ENCODE measurements at places on chromosomes 12 and 14.

DNA sequence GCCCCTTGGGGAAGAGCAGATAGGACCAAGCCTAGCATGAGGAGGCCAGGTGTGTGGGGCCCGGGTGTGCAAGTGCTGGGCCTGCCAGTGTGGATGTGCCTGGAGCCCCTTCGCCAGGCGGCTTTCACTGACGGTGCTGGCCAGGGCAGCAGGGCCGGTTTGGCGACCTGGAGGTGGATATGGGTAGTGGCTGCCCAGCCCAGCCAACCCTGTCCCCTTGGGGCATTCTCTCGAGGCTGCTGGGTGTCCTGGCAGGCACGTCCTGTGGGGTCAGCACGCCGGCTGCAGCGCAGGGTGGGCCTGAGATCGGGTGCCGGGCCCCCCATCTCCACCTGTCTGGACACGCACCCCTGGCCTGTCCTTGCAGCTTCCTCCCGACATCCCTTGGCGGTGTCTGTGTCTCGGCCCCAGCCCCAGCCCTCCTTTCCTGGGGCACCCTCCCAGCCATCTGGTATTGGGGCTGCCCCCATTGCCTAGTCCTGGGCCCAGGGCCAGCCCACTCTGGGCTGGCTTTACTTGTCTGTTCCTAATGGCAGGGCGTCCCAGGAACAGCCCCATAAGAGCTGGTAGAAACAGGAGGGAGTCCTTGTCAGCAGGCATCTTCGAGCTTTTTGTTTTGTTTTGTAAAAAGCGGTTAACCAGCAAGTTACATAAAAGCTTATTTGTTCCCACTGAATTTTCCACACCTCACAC is 7.2 kb upstream of the CRIP2 start:
- no peak for DNase-seq

GRCh38 chr12:53004582-53004981 is 1.7 kb upstream of the EIF4B start:
- no peak for DNase-seq

- DNase-seq: no peak
These were observed 120.1 kb downstream of the ASCL4 start for GRCh38 chr12:107894589-107894988.

DNA sequence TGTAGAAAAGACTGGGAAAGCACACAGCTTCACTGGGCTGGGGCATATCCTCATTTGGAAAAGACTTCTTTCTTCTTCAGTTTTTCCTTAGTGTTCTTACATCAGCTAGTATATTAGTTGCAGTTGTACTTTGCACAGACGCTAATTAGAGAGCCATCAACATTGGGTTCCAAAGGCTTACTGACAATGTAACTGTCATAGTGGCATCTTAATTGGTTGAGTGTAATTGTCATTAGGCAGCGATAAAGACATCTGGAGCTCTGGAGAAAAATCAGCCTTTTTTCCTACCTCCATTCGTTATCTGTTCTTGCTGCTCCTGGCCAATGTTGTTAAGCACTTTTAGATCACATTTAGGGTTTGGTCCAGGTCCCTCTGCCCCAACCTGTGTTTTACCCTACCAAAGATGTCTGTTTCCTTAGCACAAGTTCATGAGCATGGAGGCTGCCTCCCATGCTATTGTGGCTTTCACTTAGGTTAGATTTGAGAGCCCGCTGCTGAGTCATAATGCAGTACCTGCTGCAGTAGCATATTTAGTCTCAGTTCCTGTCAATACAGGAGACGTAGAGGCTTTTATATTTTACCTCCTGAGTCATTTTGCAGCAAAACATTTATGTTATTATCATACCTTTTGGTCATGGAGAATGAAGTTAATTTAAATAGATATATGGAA is 49.2 kb downstream of the FBXW8 start:
- no peak for DNase-seq

DNA sequence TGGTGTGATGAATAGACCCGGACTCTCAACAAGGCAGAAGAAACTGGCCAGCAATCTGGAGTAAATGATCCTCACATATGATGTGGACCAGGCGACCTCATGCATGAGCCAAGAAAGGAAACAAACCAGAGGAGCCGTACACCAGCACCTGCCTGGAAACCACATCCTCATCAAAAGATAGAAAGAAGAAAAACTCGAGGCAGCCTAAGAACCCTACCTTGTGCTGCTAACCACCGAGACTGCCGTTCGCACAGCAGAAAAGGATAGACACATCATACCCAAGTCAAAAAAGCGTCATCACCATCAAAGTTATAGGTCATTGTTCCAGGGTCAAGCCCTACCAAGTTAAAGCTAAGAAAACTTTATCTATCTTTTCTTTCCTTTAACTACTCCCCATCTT is 66.7 kb downstream of the RESF1 start:
- DNase-seq: no peak

DNA sequence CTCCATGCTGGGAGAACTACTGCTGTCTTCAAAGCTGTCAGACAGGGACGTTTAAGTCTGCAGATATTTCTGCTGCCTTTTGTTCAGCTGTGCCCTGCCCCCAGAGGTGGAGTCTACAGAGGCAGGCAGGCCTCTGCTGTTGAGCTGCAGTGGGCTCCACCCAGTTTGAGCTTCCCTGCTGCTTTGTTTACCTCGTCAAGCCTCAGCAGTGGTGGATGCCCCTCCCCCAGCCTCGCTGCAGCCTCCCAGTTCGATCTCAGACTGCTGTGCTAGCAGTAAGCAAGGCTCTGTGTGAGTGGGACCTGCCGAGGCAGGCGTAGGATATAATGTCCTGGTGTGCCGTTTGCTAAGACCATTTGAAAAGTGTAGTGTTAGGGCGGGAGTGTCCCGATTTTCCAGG is 31.4 kb upstream of the RFX4 start:
- DNase-seq: no peak

GRCh38 chr12:51522696-51523095 is 68.3 kb upstream of the SCN8A start:
- no peak for DNase-seq

DNA sequence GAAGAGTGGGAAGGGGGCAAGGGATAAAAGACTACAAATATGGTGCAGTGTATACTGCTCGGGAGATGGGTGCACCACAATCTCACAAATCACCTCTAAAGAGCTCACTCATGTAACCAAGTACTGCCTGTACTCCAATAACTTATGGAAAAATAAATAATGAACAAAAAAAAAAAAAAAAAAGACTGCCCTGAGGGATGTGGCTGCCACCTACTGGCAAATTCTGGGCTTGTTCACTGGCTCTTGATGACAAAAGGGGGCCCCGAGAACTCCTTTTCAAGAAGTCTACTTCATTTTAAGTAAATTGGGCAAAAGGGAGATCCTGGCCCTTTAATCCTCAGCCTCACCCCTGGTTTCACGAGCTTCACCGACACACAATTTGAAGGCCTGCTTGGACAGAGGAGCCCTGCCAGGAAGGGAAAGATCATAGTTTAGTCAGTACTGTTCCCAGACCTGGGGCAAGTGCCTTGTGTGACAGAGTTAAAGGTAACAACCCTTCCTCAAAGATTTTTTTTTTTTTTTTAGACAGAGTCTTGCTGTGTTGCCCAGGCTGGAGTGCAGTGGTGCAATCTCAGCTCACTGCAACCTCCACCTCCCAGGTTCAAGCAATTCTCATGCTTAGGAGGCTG is 26.1 kb upstream of the STAC3 start:
- DNase-seq: no peak

DNA sequence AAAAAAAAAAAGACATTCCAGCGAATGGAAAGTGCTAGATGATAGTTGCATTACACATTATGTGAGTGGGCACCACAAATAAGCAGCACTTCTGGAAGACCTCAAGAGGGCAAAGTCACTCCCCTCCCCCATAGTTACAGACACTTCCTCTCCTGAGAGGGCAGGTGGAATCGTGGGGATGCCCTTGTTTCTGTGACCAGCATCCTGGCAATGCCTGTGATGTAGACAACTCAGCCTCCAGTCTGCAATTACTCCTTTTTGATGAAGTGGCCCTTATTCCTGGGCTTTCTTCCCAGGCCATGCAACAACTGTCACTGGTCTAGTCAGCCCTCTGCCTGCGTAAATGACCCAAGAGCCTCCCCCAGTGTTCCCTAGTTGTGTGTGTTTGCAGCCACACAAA is 104.8 kb downstream of the VRK1 start:
- no peak for DNase-seq

DNA sequence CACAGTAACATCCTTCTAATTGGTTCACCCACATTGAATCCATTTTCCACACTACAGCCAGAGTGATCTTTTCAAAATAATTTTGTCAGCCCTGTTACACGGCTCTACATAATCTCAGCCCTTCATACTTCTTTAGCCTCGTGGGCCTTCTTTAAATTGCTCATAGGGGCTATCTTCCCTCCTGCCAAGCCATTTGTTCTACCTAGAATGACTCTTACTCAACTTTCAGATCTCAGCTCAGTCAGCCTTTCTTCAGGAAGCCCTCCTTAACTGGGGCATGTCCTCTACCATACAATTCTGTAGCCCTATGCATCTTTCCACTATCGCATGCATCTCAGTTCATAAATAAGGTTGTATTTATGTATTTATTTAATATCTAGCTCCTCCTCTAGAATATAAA is 39.7 kb downstream of the CEP128 start:
- DNase-seq: no peak

GRCh38 chr12:93373961-93374656 is 3.6 kb upstream of the NUDT4 start:
- DNase-seq: no peak

- DNase-seq: no peak
These were observed 92.9 kb downstream of the FAR2 start for GRCh38 chr12:29241821-29242591.

GRCh38 chr14:33612197-33612505 is 338.7 kb downstream of the EGLN3 start:
- DNase-seq: no peak

GRCh38 chr12:98578821-98579220 is 14.7 kb upstream of the SLC25A3 start:
- no peak for DNase-seq

DNA sequence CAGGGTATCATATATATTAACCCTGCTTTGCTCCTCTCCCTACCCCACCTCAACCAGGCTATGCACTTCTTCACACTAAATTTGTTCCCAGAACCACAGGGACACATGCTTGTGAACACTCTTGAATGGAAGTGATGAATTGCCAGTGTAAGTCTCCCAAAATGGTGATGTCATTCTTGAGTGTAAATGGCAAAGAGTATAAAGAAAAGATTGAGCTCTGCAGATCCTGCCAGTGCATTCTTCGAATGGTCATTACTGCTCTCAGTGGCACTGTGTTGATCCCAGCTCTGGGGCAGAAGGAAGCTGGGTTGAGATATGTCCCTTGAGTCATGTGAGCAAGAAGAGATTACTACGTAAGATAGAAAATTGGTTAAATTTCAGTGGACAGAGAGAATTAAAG is 313.1 kb downstream of the TMEM117 start:
- DNase-seq: no peak

- DNase-seq: no peak
These were observed 27.9 kb downstream of the HNRNPC start for GRCh38 chr14:21241218-21241819.

All from NCI-H2081 (cell line).